T-helper 1 cell (primary cell): ENCODE measurements at places on chromosomes 5 and 9.

GRCh38 chr9:94931740-94932139 lies 205.2 kb downstream of the AOPEP start:
- DNase-seq = no peak

GRCh38 chr9:82487935-82488312 lies 499.4 kb downstream of the SPATA31D1 start:
- no peak for DNase-seq

- no peak for DNase-seq
These were observed 522.3 kb upstream of the NUDT12 start for GRCh38 chr5:104084896-104085295.

DNA sequence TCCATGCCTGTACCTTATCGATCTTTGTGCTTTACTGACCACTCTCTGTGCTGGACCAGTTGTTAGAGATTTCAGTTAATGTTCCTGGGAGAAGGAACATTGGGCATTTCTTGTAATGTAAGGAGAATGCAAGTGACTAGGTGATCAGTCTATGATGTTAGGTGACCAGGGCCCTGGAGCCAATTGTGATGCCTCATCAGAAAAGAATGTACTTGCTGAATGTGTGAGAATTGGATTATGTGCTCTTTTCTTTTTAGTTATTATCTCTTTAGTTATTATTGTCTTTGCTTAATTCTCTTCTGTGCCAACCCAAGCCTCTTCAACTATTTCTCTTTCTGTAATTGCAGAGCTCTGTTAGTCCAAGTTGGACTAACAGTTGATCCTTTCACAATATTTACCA lies 92.9 kb downstream of the LRRC70 start:
- no peak for DNase-seq

DNA sequence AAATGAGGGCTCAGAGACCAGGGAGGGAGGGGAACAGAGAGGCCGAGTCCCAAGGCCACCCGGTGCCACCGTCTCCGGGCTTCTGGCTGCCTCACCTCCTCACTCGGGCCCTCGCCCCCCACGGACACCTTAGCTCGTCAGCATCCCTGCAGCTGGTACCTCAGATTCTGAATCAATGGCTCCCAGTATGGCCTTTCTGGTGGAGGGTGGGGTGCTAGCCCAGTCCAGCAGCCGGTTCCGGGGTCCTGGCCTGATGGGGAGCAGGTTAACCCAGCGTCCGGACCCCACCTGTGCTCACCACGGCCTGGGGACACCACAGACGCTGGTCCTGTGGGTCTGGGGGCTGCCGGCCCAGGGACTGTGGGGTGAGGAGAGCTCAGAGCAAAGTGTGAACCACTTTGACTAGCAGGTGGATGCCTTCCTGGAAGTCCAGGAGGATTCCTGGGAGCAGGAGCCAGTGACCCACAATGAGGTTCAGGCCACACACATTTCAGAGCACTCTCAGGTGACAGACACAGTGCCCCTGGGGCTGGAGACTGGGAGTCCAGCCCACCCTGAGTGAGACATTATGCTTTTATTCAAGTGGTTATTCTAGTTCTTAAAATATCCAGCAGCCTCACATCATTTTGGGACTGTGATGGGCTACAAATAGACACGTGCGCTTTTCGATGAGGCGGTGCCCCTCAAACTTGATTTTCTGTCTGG lies 53.3 kb downstream of the AHRR start:
- DNase-seq = no peak

DNA sequence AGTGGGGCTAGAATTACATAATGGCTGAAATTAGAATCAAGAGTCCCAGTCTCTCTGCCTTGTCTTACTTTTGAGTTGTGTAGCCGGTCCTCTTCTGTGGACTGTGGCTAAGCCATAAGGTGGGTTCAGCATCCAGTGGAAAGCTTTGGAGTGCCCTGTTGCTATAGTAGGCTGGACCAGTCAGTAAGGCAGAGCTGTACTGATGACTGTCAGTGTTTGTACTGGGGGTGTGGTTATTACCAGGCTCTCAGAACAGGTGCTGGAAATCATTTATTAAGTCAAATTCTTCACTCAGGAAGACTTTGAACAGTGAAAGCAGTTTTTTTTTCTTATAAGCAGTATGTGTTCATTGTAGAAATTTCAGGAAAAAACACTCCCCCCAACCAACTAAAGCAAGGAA lies 129.4 kb downstream of the ZSWIM6 start:
- no peak for DNase-seq

GRCh38 chr9:6132650-6133049 lies 83.0 kb upstream of the IL33 start:
- DNase-seq = no peak

- no peak for DNase-seq
These were observed 54.9 kb downstream of the FGF1 start for GRCh38 chr5:142630927-142631539.

DNA sequence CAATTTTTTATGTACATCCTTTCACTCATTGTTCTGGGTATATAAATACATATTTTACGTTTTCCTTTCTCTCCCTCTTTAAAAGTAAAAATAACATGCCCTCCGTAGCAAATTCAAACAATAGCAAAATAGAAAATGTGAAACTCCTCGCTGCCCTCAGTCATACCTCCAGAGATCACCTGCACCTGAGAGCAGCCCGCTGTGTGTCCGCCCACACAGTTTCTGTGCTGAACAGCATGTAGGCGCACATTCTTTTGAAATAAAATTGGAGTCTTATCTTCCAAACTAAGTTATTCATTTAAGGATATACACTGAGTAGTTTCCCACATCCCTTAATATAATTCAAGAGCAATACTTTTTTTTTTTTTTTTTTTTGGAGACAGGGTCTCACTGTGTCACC lies 255.7 kb downstream of the AOPEP start:
- DNase-seq = no peak

- DNase-seq = no peak
These were observed 64.5 kb downstream of the PRR16 start for GRCh38 chr5:120528609-120529008.

DNA sequence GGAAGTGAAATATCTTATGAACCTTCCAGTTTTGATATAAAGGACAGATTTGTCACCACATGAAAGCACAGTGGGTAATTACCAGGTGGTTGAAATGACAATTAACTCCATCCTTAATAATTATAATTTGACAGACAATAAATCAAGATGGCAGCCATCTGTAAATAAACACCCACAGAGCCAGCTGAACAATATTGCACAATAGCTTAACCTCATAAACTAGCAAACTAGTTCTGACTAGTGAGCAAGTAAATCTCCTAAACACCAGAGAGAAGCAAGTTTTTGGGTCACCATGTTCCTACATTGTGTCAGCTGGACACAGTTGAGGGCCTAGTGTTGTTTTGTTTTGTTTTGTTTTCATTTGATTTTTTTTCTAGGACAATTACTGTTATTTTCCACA lies 577.4 kb downstream of the ACTL7B start:
- no peak for DNase-seq

GRCh38 chr5:164027738-164028137 lies 522.3 kb downstream of the MAT2B start:
- no peak for DNase-seq

GRCh38 chr5:139037732-139038131 lies 160.4 kb downstream of the SIL1 start:
- DNase-seq = no peak

GRCh38 chr5:149151717-149152116 lies 10.4 kb downstream of the ABLIM3 start:
- no peak for DNase-seq

GRCh38 chr9:19698960-19699359 lies 89.9 kb downstream of the SLC24A2 start:
- no peak for DNase-seq

GRCh38 chr5:75482482-75482881 lies 28.9 kb downstream of the CERT1 start:
- no peak for DNase-seq

GRCh38 chr9:125085703-125086477 lies 57.4 kb downstream of the SCAI start:
- DNase-seq = no peak

DNA sequence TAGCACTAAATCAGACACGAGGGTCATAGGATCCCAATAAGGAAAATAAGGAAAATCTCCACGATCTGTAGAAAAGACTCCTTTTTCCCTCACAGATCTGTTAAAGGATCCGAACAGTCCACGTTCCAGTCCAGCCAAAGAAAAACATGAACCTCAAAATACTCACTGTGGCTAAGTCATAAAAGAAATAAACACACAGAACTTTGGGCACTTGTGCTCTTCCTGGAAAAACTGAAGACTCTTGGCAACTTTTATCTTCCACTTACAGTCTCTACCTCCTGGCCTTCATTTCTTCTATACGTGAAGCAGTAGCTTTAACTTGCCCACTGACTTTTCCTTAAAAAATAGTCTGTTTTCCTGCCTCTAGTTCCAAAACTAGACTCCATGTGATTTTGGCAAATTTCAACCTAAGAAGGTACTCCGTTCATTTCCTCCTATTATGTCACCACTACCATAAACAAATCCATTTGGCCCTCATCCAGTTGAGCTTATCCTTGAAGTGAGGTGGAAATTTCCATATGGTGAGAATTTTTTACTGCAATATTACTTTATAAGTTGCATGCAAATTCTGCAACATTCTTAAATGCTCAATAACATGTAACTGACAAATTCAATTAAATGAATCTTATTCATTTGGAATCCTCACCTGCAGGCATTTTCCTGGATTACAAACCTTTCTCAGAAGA lies 5.3 kb upstream of the LHFPL2 start:
- DNase-seq = no peak

- DNase-seq = no peak
These were observed 103.9 kb downstream of the VAV2 start for GRCh38 chr9:133888048-133888808.

GRCh38 chr9:137613259-137613658 lies 5.5 kb upstream of the EHMT1 start:
- no peak for DNase-seq

DNA sequence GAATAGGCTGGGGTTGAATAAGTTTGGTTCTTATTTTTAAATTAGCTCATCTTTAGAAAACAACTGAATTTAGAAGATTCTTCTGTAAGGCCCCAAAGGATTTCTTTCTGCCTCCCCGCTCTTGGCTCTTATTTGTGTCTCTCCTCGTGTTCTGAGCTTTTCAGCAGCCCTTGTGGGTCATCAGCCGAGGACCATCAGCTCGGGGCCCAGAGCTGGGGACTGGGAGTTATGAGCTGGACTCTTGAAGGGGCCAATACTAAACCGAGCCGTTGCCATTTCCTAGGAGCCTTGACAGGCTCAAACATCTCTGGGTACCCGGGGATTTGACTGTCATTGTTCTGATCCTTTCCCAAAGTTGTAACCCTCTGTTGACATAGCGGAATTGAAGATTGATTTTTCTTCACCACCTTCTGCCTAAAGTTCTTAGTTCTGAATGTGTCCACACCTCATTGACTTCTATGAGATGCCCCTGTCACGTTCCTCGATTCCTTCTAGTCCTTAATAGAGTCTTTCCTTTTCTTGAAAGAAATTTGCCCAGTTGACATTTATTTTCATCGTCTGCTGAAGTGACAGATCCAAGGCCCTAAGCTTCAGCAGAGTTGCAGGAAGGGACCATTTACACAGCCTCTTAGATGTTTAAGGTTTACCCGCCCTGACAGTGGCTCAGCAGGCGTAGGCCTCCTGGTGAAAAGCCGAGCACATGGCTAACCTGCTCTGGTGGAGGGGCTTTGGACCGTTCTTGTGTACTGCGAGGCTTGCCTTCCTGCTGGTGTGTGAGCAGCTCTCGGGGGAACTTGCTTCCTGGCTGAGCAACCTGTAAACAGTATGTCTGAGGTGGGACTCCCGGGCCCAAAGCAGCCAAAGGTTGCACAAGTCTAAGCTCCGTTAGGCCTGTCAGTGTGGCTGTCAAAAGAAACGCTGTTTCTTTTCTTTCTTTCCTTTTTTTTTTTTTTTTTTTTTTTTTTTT lies 24.0 kb downstream of the ABL1 start:
- no peak for DNase-seq

- DNase-seq = no peak
These were observed 332.3 kb downstream of the BRINP1 start for GRCh38 chr9:119036969-119037368.

- no peak for DNase-seq
These were observed 6.5 kb downstream of the CYSTM1 start for GRCh38 chr5:140181525-140181924.

GRCh38 chr5:173741729-173742431 lies 125.4 kb upstream of the BOD1 start:
- DNase-seq = no peak

DNA sequence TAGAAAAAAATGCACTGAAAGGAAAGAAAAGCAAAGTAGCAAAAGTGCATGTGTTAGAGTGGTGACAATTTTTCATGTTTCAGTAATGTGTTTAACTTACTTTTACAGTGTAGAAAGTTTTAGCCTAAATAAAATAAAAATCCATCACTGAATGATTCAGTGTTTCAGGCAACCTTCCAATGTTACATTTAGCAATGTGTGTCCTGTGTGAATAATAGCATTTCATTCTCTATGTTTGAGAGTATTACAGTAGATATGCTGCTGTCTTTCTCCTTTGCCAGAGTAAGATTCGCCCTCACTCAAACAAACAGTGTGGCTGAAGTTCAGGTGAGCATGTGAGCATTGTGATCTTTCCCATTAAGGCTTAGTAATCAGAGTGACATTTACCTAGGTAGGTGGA lies 171.1 kb downstream of the TARS1 start:
- no peak for DNase-seq

GRCh38 chr9:106691627-106692026 lies 171.3 kb upstream of the ZNF462 start:
- DNase-seq = no peak

DNA sequence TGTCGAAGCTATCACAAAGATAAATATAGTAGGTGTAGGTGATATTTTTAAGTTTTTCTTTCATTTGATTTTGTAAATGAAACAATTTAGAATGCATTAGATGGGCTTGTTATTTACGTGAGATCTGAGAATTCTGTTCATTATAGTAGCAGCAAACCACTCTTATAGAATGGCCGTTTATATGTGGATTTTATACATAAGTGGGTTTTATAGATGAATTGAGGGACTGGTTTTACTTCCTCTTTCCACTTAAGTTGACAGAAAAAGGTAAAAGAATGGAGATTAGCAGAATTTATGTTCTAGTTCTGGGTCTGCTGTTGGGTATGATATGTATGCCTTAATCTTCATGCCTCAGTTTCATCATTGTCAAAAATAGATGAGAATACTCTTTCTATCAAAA lies 5.6 kb downstream of the RMI1 start:
- DNase-seq = no peak

GRCh38 chr5:82405618-82406204 lies 127.6 kb upstream of the RPS23 start:
- DNase-seq = no peak

DNA sequence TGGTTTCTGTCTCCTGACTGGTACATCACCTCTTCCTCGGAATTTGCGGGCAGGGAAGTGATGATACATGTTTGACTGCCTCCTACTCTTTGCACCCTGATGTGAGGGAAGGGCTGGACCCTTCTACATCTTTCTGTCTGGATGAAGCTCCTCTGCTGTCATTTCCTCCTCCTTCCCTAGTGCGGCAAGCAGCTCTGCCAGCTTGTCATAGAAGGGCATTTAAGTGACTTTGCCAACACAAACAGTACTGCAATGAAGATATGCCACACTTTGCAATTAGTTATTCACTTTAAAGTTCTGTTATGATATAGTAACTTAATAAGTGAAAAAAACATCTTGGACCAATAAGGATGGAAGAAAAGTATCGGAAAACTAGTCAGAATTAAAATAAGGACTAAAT lies 48.5 kb upstream of the ABL1 start:
- no peak for DNase-seq

GRCh38 chr5:5886812-5887486 lies 464.5 kb downstream of the ICE1 start:
- DNase-seq = no peak
